Small intestine (tissue), 16 donors: ENCODE measurements at places on chromosomes 1 and 21.

- no peak overlapping the region for H3K4me3 ChIP-seq
- no peak overlapping the region for H3K27ac ChIP-seq
- DNase-seq: no peak
- no peaks in the 10 kb centered on the region for H3K27me3 ChIP-seq
- no peaks in the 10 kb centered on the region for H3K36me3 ChIP-seq
These were observed 24.7 kb upstream of the IGSF5 start for GRCh38 chr21:39720126-39720778.

DNA sequence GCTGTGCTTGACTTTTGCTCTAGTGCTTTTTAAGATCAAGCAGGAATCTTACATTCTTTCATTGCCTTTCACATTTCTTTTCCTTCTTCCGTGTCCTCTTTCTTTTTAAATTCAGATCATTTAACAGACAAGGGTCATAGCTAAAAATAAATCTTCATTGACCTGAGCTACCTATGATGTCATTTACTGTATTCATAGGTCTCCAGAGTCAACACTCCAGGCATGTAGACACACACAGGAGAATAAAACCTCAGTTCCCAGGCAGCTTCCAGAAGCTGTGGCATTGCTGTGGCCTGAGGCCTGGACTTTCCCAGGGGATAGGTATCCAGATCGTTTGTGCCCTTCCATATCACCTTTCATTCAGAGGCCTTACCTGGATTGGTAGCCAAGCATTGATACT lies 38.5 kb upstream of the ENAH start:
- no peak overlapping the region for H3K4me3 ChIP-seq
- H3K36me3 ChIP-seq: no peaks in the 10 kb centered on the region
- no peak for DNase-seq
- H3K27me3 ChIP-seq: no peaks in the 10 kb centered on the region
- H3K27ac ChIP-seq: no peak overlapping the region
- H3K4me1 ChIP-seq: no peaks in the 10 kb centered on the region

DNA sequence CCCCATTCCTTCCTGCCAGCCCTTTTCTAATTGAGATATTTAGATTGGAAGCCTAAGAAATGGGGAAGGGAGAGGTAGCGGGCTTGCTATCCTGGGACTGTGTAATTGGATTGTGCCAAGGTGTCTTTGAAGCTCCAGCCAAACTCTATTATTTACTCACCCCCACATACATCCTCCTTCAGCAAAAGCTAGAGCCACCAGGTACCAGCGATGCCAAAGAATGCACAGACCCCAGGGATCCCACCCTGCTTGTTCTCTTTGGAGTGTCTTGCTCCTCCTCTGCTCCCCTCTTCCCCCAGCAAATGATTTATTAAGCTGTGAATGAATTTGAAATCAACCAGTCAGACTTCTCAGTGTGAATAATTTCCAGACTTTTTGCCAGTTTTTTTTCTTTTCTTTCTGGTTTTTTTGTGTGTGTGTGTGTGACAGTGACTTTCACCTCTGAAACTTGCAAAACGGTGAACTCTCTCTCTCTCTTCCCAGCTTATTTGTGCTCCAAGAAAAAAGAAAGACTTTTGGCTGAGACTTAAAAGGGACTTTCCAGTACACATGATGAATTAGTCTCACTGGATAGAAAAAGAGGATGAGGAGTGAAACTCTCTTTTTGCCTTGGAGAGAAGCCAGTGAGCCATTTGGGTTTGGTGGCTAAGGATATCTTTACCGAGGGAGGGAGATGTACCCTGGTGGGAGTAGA lies 1.8 kb downstream of the VASH2 start:
- no peak overlapping the region for H3K4me3 ChIP-seq
- peaks cover 26% of the 10 kb centered on the region for H3K27me3 ChIP-seq
- H3K36me3 ChIP-seq: no peaks in the 10 kb centered on the region
- no peaks in the 10 kb centered on the region for H3K4me1 ChIP-seq

DNA sequence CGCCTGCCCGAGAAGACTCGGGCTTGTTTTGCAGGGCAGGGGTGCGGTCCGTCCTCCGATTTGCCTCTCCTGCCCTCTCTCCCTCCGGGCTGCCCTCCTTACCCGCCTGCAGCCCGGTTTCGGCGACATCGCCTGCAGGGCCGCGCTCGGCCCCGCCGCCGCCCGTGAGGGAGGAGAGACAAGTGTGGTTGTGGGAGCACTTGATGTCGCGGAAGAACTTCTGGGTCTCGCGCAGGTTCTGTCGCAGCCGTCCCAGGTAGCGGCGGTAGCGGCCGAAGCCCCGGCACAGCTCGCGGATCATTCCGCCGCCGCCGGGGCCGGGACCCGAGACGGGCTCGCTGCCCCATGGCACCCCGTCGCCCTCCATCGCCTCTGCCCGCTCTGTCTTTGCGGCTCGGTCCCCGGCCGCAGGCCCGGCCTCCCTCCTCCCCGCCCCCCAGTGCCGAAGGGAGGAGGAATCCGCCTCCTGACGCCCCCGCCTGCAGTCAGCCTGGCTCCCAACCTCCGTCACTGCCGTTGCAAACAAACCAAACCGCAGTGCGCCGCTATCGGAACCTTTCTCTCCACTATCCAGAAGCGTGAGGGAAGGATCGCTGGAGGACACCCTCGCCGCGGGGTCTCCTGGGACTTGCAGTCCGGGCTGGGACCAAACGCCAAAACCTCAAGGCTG lies at the start of gene DSTYK:
TSS of gene DSTYK (minus strand) at position 534 of the 670 bp plus-strand sequence. CDS start at position 367, 167 bp downstream.
- peaks cover 5% of the 10 kb centered on the region for H3K4me1 ChIP-seq
- no peaks in the 10 kb centered on the region for H3K36me3 ChIP-seq
- H3K27me3 ChIP-seq: no peaks in the 10 kb centered on the region
- peak; percentile 96 for DNase-seq

GRCh38 chr1:111563619-111564018 lies 56.0 kb upstream of the RAP1A start:
- DNase-seq: no peak
- no peak overlapping the region for H3K4me3 ChIP-seq
- no peak overlapping the region for H3K27ac ChIP-seq
- no peaks in the 10 kb centered on the region for H3K4me1 ChIP-seq
- no peaks in the 10 kb centered on the region for H3K36me3 ChIP-seq

DNA sequence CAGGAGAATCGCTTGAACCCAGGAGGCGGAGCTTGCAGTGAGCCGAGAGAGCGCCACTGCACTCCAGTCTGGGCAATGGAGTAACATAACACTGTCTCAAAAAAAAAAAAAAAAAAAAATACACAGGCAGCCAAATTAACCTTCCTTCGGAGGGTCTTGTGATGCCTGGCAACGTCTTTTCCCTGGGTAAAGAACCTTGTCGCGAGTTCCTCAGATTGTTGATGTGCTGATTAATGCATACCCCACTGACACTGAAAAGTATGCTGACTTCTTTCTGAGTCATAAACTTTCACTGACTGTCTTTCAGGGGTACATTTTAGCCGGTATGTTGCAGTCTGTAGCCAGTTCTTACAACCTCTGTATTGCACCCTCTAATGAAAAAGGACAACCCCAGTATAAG lies 95.1 kb upstream of the SOD1 start:
- H3K27ac ChIP-seq: no peak overlapping the region
- no peaks in the 10 kb centered on the region for H3K27me3 ChIP-seq
- no peak overlapping the region for H3K4me3 ChIP-seq
- H3K36me3 ChIP-seq: no peaks in the 10 kb centered on the region
- DNase-seq: no peak
- no peaks in the 10 kb centered on the region for H3K4me1 ChIP-seq

DNA sequence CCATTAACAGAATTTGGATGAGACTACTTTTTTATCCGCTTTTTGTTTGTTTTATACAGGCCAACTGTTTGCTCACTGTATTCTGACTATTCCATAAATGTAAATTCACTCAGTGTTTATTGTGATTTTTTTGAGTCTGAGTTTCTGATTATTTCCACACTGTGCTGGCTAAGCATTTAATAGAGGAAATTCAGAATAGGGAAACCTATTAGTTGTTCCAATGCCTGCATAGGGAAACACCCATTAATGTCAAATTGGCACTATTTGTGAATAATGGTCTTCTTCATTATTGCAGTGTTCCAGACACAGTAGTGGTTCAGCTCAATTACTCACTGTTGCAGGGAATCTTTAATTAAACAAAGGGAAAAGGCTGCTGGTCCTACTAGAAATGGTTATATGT lies 174.7 kb upstream of the SGIP1 start:
- no peaks in the 10 kb centered on the region for H3K27me3 ChIP-seq
- DNase-seq: no peak
- H3K27ac ChIP-seq: no peak overlapping the region
- peaks cover 7% of the 10 kb centered on the region for H3K36me3 ChIP-seq
- H3K4me3 ChIP-seq: no peak overlapping the region

DNA sequence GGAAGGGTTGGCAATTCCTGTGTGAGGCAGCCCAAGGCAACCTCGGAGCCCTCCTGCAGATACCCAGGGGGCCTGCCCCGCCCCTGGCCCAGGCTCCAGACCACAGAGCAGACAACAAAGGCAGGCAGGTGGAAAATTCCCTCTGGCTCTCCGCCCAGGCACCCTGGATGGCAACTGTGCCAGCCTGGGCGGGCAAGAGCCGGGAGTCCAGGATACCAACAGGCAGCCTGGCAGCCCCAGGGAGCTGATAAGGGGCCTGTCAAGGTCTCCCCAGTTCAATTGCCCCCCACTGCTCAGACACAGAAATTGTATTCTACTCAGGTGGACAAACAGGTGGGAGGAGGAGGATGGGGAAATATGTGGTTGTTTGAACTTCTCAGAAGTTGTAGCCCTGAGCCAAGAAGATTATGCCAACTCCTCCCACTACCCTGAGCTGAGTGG lies 15.4 kb upstream of the GPR37L1 start:
- H3K4me3 ChIP-seq: no peak overlapping the region
- DNase-seq: peak; percentile 85
- H3K4me1 ChIP-seq: peaks cover 4% of the 10 kb centered on the region
- H3K27ac ChIP-seq: peak overlapping the region; percentile 100
- no peaks in the 10 kb centered on the region for H3K36me3 ChIP-seq
- H3K27me3 ChIP-seq: no peaks in the 10 kb centered on the region

DNA sequence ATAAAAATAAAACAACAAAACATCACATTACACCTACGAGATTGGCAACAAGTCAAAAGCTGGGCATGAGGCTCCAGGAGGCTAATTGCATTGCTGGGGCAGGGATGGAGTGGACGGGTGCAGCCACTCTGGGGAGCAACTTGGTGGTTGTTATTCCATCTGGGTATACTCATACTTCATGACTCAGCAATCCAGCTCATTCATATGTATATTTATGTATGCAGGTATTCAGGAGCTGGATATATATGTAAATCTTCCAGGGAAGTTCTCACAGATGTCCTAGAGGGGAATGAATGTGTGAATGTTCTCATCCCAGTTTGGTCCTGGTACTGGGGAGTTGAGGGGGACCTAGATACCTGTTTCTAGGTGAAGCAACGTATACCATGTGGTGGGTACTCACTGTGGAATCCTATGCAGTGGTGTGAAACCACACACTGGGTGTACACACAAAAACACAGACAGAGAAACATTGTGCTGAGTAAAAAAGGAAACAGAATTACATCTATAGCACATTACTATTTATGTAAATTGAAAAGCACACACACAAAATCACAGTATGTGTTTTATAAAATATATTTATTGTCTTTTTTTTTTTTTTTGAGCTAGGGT lies 79.7 kb upstream of the RAB4A start:
- no peak overlapping the region for H3K27ac ChIP-seq
- H3K4me3 ChIP-seq: no peak overlapping the region
- no peak for DNase-seq

- H3K27ac ChIP-seq: no peak overlapping the region
- H3K4me1 ChIP-seq: no peaks in the 10 kb centered on the region
- DNase-seq: no peak
- no peak overlapping the region for H3K4me3 ChIP-seq
- H3K27me3 ChIP-seq: no peaks in the 10 kb centered on the region
These were observed 38.8 kb upstream of the ATP5PO start for GRCh38 chr21:33954395-33954794.

- no peak overlapping the region for H3K27ac ChIP-seq
- H3K4me3 ChIP-seq: no peak overlapping the region
- H3K27me3 ChIP-seq: no peaks in the 10 kb centered on the region
- no peaks in the 10 kb centered on the region for H3K4me1 ChIP-seq
- no peaks in the 10 kb centered on the region for H3K36me3 ChIP-seq
These were observed 2.6 kb downstream of the MTF2 start for GRCh38 chr1:93081716-93082115.

- no peak overlapping the region for H3K4me3 ChIP-seq
- DNase-seq: peak; percentile 10
- no peak overlapping the region for H3K27ac ChIP-seq
- H3K27me3 ChIP-seq: no peaks in the 10 kb centered on the region
- H3K4me1 ChIP-seq: no peaks in the 10 kb centered on the region
These were observed 130.7 kb downstream of the GIPC2 start for GRCh38 chr1:78176448-78176847.

DNA sequence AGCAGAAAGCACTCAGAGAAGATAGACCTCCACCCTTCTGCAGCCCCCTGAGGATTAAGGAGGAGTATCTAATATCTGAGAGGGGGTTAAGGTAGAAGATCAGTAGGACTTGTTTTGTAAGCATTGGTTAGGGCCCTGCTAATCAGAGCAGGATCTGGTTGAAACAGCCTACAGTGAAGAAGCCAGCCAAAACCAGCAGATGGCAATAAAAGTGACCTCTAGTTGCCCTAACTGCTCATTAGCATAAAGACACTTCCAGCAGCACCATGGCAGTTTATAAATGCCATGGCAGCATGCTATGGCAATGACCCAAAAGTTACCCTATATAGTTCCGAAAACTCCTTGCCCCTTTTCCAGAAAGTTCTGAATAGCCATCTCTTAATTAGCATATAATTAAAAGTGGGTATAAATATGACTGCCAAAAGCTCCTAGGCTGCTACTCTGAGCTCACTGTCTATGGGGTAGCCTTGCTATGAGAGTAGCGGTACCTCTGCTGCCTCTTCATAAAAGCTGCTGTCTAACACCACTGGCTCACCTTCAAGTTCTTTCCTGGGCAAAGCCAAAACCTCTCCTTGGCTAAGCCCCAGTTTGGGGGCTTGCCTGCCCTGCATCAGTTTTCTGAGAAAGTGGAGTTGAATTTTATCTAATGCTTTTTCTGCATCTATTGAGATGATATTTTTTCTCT lies 254.2 kb downstream of the PAPPA2 start:
- no peak overlapping the region for H3K27ac ChIP-seq
- no peak for DNase-seq
- H3K27me3 ChIP-seq: no peaks in the 10 kb centered on the region
- H3K4me3 ChIP-seq: no peak overlapping the region
- H3K36me3 ChIP-seq: no peaks in the 10 kb centered on the region

- H3K36me3 ChIP-seq: no peaks in the 10 kb centered on the region
- no peak for DNase-seq
- H3K27ac ChIP-seq: no peak overlapping the region
- H3K27me3 ChIP-seq: no peaks in the 10 kb centered on the region
- no peaks in the 10 kb centered on the region for H3K4me1 ChIP-seq
- no peak overlapping the region for H3K4me3 ChIP-seq
These were observed 991.1 kb downstream of the KCNT2 start for GRCh38 chr1:195617106-195617505.
